ENCODE measurements at places on chromosomes 7 and 10.

GRCh38 chr10:12945690-12946359 lies 55.7 kb downstream of the CCDC3 start:
- no peak for DNase-seq

DNA sequence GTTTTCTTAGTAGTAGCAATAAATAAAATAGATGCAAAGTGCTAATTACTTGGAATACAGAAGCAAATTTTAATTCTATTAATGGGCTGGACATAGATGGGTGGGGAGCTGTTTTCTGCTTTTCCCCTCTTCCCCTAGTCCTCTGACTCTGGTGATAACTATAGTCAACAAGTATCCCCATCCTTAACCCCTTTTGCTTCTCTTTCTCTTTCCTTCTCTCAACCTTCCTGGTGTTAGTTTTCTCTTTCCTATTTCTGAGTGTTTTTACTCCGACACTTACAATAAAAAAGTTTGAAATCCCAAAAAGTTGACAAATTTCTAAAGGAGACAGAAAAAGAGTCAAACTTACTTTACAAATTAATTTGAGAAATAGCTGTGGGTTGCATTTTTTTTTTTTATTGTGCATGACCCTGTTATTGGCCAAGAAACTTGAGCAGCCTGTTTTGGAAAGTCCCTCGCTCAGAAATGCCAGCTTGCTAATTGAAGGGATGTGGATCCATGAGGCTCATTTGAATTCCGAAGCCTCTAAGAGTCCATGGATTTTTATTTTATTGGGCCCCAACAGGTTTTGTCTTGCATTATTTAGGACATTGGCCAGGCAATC lies 2.4 kb downstream of the FAS start:
- no peak for DNase-seq

DNA sequence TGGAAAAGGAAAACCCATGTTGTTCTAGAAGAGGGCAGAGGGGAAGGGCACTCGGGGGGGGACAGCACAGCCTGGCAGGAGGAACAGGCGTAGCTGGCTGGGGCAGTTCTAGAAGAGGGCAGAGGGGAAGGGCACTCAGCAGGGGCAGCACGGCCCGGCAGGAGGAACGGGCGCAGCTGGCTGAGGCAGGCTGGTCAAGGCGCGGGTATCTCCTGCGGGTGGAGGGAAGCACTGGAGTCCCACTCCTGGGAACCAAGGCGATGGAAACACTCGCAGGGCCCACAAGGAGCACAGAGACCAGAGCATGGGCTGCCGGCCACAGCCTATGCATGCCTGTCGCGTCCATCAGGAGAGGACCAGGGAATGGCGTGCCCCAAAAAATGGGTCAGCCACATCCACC lies 36.7 kb downstream of the PAPOLB start:
- DNase-seq, result no peak

DNA sequence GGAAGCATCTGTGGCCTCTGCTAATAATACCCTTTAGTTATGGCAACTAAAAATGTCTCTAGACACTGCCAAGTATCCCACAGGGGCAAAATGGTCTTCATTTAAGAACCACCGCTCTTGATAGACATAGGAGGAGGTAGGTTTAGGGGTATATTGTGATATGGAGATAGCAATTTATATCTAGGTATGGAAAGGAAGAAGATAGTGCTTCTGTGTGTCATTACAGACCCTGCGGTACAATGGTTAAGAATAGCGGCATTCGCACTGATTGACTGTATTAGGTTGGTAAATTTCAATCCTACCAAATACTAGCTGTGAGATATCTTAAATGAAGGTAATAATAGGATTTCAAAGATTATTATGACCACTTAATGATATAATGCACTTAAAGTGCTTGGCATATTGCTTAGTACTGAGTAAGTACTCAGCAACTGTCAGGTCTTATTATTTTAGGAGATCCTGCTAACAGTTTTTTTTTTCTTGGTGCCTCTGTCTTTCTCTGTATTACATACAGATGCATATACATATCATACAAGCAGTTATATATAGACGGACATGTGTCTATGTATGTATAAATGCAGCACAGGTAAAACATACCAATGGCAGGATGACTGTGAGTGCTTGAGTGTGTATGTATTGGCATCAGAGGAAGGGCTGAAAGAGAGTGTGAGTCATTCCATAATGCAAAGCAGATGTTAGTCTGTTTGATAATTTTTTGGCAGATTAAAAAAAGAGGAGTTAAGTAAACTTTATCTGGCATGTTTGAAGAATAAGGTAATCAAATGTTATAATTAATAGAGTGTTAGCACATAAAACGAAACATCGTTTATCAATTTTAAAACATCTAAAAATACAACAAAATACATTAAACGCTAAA lies 50.0 kb upstream of the ITGB8 start:
- DNase-seq, result no peak

GRCh38 chr10:69335063-69335587 lies 56.8 kb downstream of the HK1 start:
- peak; percentile 36 for DNase-seq

Data from CD4-positive, alpha-beta T cell treated with Interferon alpha-2 for 1 hour (primary cell).